ENCODE measurements at places on chromosomes 1 and 21.
A peak's percentile ranks its signal among the peaks of the same experiment; 100 is the strongest.

GRCh38 chr21:43864313-43864961 is 586 bp upstream of the AGPAT3 start:
- peak; percentile 27 for DNase-seq

- peak; percentile 44 for DNase-seq
These were observed 6.1 kb upstream of the EPHB2 start for GRCh38 chr1:22704440-22705067.

GRCh38 chr1:20430355-20431175 is 55.4 kb downstream of the CAMK2N1 start:
- DNase-seq: peak; percentile 5

DNA sequence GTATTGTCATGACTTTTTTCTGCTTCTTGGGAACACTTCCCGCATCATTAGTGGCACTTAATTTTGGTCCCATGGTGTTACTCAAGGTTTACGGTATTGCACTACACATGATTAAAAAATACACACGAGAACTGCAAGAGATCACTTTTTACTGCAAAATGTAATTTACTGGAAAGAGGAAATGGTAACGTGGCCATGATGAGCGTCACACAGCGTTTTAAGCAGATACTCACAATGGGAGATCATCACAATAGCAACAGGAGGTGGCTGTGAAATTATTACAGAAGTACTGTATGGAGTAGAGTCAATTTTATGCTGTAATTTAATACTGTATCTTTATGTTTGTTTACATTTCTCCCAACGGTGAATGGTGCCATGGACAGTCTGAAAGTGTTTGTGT is 1510.3 kb downstream of the AMY1C start:
- no peak for DNase-seq

GRCh38 chr1:197178998-197179397 is 32.5 kb upstream of the ASPM start:
- no peak for DNase-seq

DNA sequence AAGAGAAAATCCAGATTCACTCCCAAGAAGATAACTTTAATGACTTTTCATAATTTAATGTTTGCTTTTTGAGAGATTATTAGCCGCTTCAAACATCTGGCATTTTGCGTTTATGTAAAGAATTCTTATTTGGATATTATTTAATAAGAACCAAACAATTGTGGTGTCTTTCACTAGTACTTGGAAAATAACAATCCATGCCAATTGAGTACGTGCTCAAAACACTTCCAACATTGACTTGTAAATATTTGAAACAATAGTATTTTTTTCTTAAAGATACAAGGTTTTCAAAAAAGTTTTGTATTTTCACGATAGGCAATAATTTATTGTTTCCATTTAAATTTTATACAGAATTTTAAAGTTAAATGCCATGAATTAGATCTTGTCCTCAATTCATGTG is 498.7 kb downstream of the AMY1C start:
- DNase-seq: no peak

DNA sequence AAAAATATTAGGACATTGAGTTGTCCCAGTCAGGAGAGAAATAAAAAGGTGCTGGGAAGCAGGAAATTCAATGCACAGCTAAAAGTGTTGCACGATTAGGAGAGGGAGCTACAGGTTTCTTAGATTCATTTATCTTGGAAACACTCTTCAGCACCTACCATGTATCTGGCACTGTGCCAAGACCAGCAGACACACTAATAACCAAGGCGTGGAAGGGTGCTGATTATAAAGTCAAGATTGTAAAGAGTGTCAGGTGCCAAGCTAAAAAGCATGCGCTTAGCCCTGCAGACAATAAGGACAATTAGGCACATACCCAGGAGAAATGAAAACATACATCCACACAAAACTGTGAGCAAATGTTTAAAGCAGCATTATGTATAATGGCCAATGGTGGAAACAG is 129.9 kb downstream of the DSCAM start:
- no peak for DNase-seq

DNA sequence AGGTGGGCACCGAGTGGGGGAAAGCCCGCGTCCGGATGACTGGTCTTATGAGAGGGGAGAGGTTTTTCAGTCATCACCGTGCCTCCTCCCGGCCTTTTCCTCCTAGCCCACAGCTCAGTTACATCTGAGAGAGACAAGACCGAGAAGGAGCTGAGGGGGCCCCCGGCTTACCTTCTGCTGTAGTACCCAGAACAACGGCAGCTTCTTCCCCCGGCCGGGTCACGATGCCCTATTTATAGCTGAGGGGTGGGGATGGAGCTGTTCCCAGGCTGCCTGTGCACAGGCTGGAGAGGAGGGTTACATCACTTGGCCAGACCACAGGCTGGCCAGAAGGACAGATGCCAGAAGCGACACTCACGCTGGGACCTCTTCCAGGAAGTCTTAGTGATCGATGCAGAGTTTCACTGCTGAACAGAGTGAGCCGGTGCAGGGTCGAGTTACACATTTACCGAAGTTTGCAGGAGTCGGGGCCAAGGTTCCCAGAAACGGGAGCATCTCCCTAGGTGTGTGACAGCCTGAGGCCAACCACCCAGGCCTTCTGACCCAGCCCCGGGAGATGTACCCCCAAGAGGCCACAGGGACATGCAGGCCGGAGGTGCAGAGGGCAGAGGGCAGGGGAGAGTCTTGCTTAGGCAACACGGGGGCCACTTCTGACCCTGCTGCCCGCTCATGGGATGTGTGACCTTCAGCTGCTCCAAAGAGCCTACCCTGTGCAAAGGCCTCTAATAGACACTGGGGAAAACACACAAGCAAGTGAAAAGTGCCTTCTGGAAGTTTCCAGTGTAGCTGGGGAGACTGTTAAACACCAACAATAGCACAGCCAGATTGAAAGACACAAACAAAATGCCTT is at the start of gene AGT:
TSS of gene AGT (minus strand) at position 208 of the 850 bp plus-strand sequence. CDS start 3,299 bp downstream, outside the sequence.
- no peak for DNase-seq

GRCh38 chr1:199301472-199302217 is 662.8 kb downstream of the PTPRC start:
- no peak for DNase-seq

DNA sequence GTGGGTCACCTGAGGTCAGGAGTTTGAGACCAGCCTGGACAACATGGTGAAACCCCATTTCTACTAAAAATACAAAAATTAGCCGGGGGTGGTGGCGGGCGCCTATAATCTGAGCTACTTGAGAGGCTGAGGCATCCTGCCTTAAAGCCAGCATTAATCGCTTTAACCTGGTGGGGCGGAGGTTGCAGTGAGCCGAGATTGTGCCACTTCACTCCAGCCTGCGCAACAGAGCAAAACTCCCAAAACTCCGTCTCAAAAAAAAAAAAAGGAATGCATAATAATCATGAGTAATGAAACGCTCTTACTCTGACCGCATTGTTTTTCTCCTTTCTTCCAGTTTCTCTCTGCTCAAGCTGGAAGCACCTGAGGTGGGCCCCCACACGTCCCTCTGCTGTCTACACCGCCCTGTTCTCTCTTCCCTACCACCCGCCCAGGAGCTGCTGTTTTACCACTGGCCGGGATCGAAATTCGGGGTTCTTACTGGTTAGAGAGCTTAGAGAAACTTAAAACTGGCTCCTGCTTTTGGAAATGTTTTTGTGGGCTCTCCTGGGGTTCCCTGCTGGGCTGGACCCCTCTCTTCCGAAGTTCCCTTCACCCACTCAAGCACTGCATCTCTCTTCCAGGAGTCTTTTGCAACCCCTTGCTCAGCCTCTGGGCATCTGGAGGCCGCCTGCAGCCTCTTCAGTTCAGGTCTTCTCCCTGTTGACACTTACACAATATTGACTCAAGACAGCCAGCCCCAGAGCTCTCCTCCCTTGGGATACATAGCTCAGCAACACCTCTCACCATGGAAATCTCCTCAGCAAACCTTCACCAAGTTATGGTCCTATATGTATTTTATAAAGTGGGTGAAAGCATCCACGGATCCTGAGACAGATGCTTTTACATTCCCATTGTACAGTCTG is 62.5 kb downstream of the FAM163A start:
- DNase-seq: no peak

Measured in naive thymus-derived CD8-positive, alpha-beta T cell (primary cell).